ENCODE measurements at places on chromosomes 12 and 14.

GRCh38 chr14:106879241-106879640, 1352.9 kb downstream of the TMEM121 start:
- DNase-seq: peak; percentile 69

DNA sequence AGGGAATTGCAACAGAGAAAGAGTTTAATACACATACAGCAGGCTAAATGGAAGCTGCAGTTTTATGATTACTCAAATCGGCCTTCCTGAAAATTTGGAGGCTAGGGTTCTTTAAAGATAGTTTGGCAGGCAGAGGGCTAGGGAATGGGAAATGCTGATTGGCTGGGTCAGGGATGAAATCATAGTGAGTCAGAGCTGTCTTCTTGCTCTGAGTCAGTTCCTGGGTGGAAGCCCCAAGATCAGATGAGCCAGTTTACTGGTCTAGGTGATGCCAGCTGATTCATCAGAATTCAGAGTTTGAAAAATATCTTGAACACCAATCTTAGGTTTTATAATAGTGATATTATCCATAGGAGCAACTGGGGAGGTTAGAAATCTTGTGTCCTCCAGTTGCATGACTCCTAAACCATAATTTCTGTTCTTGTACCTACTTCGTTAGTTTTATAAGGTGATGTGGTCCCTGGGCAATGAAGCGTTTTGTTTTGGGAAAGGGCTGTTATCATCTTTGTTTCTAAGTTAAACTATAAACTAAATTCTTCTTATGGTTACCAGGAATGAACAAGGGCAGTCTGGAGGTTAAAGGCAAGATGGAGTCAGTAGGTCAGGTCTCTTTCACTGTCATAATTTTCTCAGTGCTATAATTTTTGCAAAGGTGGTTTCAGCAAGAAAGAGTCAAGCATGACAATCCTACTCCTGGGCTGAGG, 257.8 kb upstream of the CCDC196 start:
- peak; percentile 26 for DNase-seq

- DNase-seq: no peak
These were observed 1304.0 kb upstream of the SEL1L start for GRCh38 chr14:82837611-82838140.

- DNase-seq: no peak
These were observed 153.1 kb downstream of the GARIN6 start for GRCh38 chr12:99800605-99801004.

DNA sequence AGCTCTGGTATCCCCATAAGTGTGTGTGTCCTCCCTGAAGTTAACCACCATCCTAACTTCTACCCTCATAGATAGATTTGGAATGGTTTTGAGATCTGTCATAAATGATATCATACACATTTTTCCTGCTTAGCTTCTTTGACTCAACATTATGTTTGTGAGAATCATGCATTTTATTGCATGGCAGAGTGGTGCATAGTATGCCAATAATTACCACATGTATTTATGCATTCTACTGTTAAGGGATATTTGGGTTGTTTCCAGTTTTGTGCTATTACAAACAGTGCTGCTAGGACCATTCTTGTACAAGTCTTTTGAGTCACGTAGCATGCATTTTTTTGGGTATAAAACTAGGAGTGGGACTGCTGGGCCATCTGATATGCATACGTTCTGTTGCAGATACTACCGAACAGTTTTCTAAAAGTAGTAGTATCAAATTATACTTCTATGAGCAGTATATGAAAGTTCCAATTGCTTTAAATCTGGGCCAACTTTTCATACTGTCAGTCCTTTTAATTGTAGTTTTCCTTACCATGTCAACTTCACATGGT, 13.4 kb downstream of the GRIP1 start:
- no peak for DNase-seq

GRCh38 chr12:96986883-96987523, 79.9 kb downstream of the NEDD1 start:
- peak; percentile 5 for DNase-seq

DNA sequence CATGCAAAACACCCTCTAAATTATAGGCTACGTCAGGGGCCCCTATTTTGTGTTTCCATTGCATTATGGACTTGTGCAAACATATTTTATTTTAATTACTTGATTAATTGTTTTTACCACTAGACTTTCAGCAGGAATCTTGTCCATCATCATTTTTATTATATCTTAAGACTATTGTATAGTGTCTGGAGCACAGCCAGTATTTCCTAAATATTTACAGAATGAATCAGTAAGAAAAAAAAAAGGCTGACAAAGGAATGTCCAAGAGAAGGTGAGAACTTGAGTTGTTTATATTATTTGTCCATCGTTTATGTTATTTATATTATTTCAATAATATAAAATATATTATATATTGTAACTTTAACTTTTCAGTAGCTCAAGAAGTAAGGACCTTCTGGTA, 664.7 kb downstream of the SLC6A15 start:
- DNase-seq: no peak

DNA sequence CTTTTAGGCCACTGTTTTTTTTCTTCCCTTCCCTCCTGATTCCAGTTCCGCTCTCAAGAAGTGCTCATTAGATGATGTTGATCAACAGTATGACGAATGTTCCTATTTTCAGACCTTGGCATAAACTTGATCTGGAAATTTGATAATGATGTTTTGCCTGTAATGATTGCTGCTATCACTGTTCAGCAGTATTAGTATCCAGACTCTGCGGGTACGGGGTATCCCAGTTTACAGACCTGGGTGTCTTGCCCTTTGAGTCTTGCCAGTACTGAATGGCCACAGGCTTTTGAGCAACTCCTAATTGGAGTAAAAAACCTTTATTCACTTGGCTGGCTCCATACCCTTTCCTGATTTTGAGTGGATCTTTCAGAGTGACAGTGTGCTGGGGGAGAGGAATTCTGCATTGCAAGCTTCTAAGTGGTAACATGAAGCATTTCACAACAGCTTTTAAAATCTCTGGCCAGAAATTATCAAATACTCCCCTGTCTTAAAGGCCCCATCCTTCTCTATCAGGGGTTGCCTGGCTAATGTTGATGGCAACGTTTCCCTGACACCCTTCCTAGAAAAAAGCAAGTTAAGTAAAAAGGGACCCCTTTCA, 5.9 kb upstream of the ASB8 start:
- no peak for DNase-seq

DNA sequence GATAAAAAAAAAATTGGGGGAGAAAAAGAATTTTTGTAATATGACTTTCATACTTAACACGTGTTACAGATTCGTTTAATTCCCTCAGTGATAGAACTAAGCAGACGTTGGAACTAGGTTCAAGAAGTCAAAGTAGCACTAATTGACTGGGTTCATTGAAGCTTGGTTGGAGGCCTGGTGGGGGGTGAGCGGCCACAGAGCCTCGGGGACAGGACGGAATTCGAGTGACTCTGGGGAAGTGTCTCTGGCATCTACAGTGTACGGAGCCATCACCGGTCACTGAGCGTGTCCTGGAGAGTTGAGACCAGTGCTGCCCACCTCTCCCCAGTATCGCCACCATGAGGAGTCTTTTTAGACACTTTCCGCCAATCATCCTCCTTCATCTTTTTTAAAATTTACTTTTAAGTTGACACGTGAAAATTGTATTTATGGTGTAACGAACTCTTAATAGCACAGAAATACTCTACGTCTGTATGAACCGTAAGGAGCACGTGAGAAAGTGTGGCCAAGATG, 1.3 kb downstream of the ZFYVE21 start:
- DNase-seq: no peak

DNA sequence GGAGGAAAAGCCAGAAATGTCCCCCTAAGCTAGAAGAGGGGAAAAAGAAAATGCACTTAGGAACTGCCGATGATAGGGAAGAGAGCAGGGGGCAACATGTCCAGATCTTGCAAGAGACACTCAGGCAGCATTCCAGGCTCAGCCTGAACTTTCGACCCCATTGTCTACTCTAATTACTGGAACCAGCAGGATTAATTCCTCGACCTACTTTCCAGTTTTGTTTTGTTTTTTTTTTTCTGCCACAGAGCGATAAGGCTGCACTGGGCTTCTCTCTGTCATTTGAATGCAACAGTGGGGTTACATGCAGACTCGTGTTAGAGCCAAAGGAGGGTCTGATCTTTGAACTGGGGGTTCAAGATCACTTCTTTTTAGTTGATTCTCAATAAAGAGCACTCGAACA, 68.7 kb upstream of the MED13L start:
- DNase-seq: no peak

GRCh38 chr12:111873113-111873512, 31.1 kb downstream of the MAPKAPK5 start:
- DNase-seq: no peak

- no peak for DNase-seq
These were observed 43.6 kb downstream of the RAD51B start for GRCh38 chr14:67863223-67863622.

DNA sequence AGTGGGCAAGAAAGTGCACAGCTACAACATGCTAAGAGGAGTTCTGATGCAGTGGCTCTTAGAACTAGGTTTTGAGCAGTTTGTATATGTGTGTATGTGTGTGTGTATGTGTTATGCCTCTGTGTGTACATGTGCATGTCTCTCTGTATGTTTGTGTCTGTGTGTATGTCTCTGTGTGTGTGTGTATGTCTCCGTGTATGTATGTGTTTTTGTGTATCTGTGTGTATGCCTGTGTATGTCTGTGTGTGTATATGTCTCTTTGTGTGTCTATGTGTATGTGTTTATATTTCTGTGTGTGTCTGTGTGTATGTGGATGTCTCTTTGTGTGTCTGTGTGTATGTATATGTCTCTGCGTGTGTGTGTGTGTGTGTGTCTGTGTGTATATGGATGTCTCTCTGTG, 139.6 kb downstream of the C12orf75 start:
- DNase-seq: no peak

- DNase-seq: no peak
These were observed 142.9 kb downstream of the ASCL1 start for GRCh38 chr12:103100257-103100831.

- no peak for DNase-seq
These were observed 457.1 kb upstream of the TBX3 start for GRCh38 chr12:115140981-115141655.

DNA sequence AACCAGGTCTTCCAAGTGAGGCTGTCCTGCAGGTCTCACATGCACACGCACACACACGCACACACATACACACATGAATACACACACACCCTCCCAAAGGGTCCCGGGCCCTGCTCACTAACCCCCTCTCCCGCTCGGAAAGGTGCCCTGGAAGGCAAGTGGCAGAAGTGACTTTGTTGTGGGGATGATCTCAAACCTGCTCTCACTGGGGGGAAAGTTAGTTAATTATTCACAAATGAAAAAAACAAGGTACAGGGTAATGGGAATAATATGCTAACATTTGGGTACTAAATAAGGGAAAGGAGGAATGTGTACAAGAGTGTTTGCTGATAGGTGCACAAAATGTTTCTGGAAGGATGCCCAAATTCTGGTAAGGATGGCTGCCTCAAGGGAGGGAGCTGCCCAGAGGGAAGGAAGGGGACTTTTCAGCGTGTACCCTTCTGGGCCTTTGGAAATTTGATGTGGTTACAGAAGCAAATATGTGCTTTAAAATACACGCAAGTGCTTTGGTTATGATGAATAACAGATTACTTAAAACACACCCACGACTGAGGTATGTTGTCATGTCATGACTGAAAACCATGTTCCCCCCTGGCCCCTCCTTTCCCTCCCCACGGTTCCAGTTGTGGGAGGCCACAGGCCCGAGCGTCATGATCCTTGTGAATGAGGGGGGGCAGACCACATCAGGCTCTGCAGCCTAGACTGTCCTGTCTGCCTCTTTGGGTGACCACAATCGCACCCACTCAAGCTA, 43.3 kb upstream of the PLEKHG6 start:
- DNase-seq: peak; percentile 82
